ENCODE measurements at places on chromosomes 16 and 17.

- DNase-seq = no peak
Observed at GRCh38 chr17:36542755-36543154, 2.0 kb upstream of the GGNBP2 start.

DNA sequence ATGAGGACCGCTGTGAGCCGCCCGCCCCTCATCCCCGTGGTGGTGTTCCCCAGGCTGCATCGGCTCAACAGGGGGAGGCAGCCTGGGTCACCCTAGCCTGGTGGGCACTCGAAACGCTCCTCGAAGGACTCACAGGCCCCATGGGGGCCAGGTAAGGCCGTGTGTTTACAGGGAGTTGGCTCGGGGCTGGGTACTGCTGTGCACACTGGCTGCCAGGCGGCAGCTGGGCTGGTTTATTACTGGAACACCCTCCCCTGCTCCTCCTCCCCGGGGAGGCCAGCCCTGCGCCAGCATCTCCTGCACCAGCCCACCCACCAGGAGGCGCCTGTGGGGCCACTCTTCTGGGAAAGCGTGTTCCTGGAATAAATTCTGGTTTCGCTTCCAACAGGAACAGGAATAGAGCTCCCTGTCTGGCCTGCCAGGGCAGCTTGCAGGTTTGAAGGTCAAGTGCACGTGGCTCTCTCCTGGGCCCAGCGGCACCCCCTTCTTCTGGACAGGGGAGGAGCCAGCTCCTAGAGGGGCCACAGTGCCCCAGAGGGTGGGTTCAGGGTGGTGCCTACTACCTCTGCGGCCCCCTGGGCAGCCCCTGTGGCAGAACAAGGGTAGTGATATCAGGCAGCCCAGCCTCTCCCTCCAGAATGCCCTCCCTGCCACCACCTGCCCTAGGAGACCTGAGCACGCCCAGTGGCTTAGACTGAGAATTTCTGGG lies 11.3 kb downstream of the MCRIP1 start:
- DNase-seq = peak; percentile 35

DNA sequence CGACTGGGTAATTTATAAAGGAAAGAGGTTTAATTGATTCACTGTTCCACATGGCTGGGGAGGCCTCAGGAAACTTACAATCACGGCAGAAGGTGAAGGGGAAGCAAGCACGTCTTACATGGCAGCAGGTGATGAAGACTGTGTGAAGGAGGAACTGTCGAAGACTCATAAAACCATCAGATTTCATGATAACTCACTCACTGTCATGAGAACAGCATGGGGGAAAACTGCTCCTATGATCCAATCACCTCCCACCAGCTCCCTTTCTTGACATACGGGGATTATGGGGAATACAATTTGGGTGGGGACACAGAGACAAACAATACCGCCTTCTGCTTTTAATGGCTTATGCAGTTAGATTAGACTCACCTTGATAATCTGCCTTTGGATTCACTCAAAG lies 19.4 kb upstream of the IRF8 start:
- DNase-seq = no peak

DNA sequence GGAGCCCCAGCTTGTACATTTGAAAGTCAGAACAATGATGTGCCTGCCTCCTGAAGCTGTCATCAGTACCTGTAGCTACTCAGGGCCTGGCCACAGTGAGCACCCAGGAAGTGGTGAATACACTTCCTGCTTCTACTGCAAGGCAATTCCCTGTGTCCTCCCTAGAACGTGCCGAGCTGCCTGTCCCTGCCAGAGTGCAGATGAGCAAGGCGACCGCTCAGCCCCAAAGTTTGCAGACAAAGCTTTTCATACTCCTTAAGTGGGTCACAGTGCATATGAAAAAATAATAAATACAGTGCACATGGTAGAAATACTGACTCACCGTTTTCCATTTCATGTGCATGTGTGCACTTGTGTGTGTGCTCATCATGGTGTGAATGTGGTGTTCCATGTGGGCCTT lies 77.3 kb downstream of the MPRIP start:
- DNase-seq = no peak

- no peak for DNase-seq
Observed at GRCh38 chr17:27551701-27552248, 79.2 kb upstream of the LGALS9 start.

GRCh38 chr16:88016964-88017363 lies 65.7 kb downstream of the BANP start:
- DNase-seq = no peak

- DNase-seq = peak; percentile 52
Observed at GRCh38 chr17:60535382-60536279, 9.6 kb upstream of the APPBP2 start.

- DNase-seq = no peak
Observed at GRCh38 chr17:16072031-16072430, 72.4 kb downstream of the TTC19 start.

GRCh38 chr17:2776589-2777241 lies 19.5 kb upstream of the RAP1GAP2 start:
- DNase-seq = no peak

GRCh38 chr17:2783310-2784030 lies 12.8 kb upstream of the RAP1GAP2 start:
- no peak for DNase-seq

- no peak for DNase-seq
Observed at GRCh38 chr17:73452009-73452408, 140.2 kb upstream of the CDC42EP4 start.

- no peak for DNase-seq
Observed at GRCh38 chr16:76639685-76640289, 362.6 kb downstream of the CNTNAP4 start.

DNA sequence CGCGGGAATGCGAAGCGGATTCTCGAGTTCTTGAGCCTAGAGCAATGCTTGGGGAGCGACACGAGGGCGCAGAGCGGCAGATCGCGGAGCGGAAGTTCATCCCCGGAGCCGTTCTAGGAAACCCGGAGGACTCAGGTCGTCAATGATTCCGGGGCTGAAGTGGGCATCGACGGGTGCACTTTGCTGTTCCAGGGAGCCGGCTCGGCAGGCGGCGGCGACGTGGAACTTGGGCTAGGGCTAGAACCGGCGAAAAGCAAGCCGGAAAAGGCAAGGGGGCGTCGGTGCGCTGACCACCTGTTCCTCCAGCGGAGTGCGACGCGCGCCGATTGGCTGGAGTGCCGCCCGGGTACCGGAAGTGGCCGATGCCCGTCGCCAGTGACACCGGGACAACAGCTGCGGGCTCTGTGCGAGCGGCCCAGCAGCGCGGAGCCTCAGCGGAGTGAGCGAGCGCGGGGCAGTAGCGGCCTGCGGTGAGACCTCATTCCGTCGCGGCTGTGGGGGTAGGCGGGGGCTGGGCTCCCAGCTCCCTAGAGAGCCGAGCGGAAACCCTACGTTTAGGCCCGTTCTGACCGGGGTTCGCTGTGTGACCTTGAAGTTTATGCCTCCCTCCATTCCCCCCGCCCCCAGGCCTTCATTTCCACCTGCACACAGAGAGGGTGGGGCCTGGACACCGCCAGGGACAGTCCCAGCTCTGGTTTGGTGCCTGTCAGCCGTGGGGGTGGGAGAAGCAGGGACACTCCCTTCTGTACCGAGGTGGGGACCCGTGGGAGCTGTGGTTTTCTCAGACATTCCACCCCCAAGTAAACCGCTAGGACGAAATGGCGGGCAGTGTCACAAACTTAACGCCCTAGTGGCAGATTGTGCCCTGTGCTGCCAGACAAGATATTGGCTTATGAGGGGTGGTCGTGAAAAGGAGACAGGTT lies at the start of gene ZFP3:
Gene ZFP3, plus strand, starts transcription at position 362 of the 923 bp plus-strand sequence. CDS start 13,038 bp downstream, outside the sequence.
- DNase-seq = peak; percentile 55

- DNase-seq = no peak
Observed at GRCh38 chr17:65328567-65328966, 191.4 kb downstream of the RGS9 start.

GRCh38 chr17:9209347-9209746 lies 188.0 kb downstream of the NTN1 start:
- no peak for DNase-seq

- DNase-seq = no peak
Observed at GRCh38 chr16:53103811-53104210, 49.0 kb downstream of the CHD9 start.

DNA sequence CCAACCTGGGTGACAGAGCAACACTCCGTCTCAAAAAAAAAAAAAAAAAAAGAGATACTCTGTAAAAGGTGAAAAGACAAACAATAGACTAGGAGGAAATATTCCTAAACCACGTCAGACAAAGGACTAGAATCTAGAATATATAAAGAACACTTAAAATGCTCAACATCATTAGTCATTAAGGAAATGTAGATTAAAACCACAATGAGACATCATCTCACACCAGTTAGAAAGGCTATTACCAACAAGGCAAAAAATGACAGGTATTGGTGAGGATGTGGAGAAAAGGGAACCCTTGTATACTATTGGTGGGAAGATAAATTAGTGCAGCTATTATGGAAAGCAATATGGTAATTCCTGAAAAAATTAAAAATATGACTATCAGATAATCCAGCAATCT lies 903.1 kb upstream of the SOX9 start:
- DNase-seq = no peak

DNA sequence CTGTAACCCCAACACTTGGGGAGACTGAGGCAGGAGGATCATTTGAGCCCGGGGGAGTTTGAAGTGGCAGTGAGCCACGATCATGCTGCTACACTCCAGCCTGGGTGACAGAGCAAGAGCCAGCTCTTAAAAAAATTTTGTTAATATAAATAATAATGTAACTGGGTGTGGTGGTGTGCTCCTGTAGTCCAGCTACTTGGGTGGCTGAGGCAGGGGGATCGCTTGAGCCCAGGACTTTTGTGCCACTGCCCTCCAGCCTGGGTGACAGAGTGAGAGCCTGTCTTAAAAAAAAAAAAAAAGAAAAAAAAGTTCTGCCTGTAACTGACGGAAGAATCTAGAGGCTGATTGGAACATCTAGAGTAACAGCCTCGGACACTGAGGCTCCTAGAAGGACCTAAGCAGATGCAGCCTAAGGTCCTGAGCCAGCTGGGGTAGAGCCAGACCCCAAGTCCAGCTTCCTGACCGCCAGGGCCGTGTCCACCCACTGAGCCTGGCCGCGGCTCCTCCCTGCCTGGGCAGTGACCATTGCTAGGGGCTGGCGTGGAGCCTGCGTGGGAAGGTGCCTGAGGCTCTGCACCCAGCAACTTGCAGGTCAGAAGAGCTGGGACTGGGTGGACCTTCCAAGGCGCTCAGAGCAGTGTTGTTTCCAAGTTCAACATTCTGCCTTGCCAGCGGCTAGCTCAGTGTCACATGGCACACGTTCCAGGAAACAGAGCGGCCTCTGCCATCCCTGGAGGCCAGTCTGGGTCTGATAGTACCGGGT lies 209.4 kb upstream of the CIBAR2 start:
- DNase-seq = peak; percentile 55

- no peak for DNase-seq
Observed at GRCh38 chr16:54208237-54208636, 78.3 kb downstream of the IRX3 start.

GRCh38 chr17:14297161-14297851 lies 3.6 kb upstream of the HS3ST3B1 start:
- no peak for DNase-seq

DNA sequence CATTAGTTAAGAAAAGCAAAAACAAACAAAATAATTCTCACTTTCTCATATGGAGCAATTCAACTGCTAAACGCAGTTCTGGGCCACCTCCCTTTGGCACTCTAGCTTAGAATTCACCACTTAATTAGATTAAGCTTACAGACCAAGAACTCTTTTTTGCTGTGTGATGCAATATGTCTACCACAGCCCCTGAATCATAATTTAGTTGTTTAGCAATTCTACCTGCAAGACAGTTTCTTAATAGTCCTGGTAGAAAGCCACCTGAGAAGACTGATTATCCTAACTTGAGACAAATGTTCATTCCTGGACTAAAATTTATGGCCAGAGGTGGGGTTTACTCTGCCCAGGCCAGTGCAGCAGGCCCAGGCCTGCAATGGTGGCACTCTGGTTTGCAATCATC lies 205.9 kb downstream of the HS3ST3A1 start:
- no peak for DNase-seq

- DNase-seq = no peak
Observed at GRCh38 chr16:58442547-58442946, 50.3 kb downstream of the GINS3 start.

Data from brain microvascular endothelial cell (primary cell).